Suprapubic skin (tissue), 4 donors: ENCODE measurements at places on chromosomes 5 and 9.
A peak's percentile ranks its signal among the peaks of the same experiment; 100 is the strongest.

GRCh38 chr9:137173796-137174664, 2.2 kb upstream of the TMEM210 start:
- H3K27me3 ChIP-seq: peaks cover 40% of the 10 kb centered on the region
- H3K4me3 ChIP-seq: no peak overlapping the region
- H3K4me1 ChIP-seq: peaks cover 44% of the 10 kb centered on the region

DNA sequence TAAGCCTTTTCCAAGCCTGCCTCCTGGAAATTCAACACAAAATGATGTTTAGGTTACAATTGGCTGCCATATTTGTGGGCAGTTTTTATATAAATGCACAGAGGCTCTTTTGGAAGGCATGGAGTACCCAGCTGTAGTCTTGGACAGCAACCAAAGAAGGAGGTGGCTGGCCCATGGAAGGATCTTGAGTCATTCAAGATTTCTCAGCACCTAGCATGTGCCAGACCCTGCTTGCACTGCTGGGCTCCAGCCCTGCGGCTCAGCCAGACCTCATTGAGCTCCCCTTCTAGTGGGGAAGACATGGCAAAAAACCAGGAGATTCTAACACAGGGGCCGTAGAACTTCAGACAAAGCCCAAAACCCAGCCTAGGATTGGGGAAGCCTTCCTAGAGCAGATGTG, 22.1 kb downstream of the JADE2 start:
- no peak for DNase-seq
- H3K4me1 ChIP-seq: peaks cover 61% of the 10 kb centered on the region
- peaks cover 56% of the 10 kb centered on the region for H3K36me3 ChIP-seq
- no peak overlapping the region for H3K4me3 ChIP-seq
- no peaks in the 10 kb centered on the region for H3K27me3 ChIP-seq
- no peak overlapping the region for H3K27ac ChIP-seq

DNA sequence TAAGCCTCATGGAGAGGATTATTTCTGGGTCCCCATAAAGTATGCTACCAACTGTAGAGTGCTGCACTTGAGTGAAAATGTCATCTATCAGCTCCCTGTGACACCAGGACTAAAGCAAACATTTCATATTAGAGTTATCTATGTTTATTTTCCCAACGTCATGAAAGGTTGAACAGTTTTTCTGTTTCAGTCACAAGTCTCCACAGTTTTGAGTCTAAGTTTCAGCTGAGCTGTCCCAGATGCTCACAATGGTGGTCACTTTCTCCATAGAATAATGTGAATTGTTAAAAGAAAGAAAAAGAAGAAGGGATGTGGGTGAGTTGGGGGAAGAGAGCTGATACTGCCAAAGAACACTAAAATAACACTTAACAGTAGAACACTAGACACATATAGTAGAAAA, 126.3 kb upstream of the C9orf72 start:
- H3K4me3 ChIP-seq: no peak overlapping the region
- DNase-seq: no peak
- no peaks in the 10 kb centered on the region for H3K36me3 ChIP-seq
- H3K27me3 ChIP-seq: no peaks in the 10 kb centered on the region
- no peak overlapping the region for H3K27ac ChIP-seq

DNA sequence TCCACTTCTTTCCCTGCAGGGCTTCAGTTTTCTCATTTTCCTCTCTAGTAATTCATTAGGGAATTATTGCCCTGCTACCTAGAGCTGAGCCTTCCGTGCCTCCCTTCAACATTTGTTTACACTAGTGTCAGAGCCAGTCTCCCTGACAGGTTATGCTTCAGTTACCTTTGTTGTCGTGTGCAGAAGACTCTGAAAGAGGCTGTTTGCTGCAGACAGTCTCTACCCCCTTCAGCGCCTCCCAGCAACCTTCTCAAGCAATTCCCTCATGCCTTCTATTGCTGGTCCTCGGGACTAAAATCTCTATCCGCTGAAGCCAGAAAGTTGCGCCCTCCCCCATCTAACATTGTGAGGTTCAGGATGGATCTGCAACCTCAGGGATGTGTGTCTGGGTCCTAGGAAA, 12.8 kb downstream of the RALGPS1 start:
- H3K4me3 ChIP-seq: no peak overlapping the region
- no peak overlapping the region for H3K27ac ChIP-seq
- no peak for DNase-seq
- H3K27me3 ChIP-seq: no peaks in the 10 kb centered on the region
- no peaks in the 10 kb centered on the region for H3K36me3 ChIP-seq

DNA sequence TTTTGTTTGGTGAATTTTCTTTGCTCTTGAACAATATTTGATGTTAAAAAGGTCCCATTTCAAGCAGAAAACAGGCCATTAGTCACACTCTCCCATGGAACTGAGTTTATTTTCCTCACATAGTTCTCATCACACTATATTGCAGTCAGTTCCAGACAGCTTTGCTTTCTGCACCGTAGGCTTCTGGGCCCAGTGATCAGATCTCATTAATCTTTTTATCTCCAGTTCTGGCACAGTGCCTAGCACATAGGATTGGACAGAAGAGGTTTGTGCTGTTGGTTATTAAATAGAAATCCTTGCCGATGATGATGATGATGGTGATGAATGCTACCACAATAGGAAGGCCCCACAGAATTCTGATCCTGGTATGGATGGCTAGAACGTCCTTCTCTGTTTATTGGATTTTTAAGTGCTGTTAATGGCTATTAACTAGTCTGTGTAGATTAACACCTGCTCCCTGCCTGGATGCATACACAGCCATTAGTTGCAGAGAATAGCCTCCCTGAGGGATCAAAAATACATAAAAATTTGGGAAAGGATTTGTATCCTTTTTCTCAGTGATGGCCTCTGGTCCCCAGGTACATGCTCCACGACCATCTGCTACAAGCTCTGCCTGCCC, 52.0 kb upstream of the NTRK2 start:
- no peaks in the 10 kb centered on the region for H3K27me3 ChIP-seq
- no peak overlapping the region for H3K27ac ChIP-seq
- no peak overlapping the region for H3K4me3 ChIP-seq
- no peak for DNase-seq

DNA sequence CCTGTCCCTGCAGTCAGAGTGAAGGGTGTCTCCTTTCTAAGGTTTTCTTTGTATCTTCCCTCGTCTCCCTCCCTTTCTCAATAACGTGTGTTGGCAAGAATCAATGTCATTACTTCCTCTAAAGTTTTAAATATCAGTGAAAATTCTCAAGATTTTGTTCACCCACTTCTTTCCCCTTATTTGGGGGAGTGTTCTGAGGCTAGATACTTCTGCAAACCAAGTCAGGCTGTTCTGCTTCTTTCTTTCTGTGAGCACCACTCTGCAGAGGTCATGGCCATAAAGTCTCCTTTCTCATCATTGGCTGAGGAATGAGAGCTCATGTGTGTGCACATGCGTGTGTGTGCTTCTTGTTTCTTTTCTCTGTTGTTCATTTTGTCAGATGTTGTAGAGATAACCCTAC, 26.6 kb upstream of the SPATA31C2 start:
- DNase-seq: no peak
- H3K36me3 ChIP-seq: no peaks in the 10 kb centered on the region
- no peaks in the 10 kb centered on the region for H3K27me3 ChIP-seq
- no peak overlapping the region for H3K27ac ChIP-seq

GRCh38 chr9:135978642-135979546, 17.7 kb upstream of the UBAC1 start:
- no peak overlapping the region for H3K4me3 ChIP-seq
- H3K36me3 ChIP-seq: no peaks in the 10 kb centered on the region
- peaks cover 11% of the 10 kb centered on the region for H3K4me1 ChIP-seq
- DNase-seq: no peak
- H3K27ac ChIP-seq: no peak overlapping the region

- H3K27ac ChIP-seq: no peak overlapping the region
- H3K4me1 ChIP-seq: no peaks in the 10 kb centered on the region
- no peak for DNase-seq
- H3K36me3 ChIP-seq: no peaks in the 10 kb centered on the region
- no peak overlapping the region for H3K4me3 ChIP-seq
- peaks cover 8% of the 10 kb centered on the region for H3K27me3 ChIP-seq
These were observed 219.9 kb upstream of the NFIL3 start for GRCh38 chr9:91643481-91644077.

DNA sequence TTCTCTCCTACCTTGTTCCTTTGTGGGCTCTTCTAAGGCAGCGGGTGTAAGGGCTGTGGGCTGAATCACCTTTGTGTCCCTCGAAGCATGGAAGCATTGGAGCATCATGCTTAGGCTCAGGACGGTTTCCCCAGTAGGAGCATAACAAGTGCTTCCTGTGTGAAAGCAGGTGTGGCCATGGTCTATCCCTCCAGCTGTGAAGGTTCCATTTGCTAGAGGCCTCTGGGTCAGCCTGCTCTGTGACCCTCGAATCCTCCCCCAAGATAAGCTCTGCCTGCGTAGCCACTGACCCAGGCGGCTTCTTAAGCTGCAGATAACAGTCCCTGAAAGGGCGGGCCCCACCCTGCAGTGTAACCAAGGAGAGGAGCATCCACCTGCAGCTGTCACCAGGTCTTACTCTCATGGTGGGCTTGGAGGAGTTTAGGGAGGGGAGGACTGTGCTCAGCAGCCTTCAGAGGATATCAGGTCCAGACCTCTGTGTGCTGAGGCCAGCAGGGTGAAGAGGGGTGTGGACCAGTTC, 8.4 kb upstream of the NDST1 start:
- H3K4me3 ChIP-seq: no peak overlapping the region
- H3K36me3 ChIP-seq: no peaks in the 10 kb centered on the region
- peaks cover 86% of the 10 kb centered on the region for H3K4me1 ChIP-seq

DNA sequence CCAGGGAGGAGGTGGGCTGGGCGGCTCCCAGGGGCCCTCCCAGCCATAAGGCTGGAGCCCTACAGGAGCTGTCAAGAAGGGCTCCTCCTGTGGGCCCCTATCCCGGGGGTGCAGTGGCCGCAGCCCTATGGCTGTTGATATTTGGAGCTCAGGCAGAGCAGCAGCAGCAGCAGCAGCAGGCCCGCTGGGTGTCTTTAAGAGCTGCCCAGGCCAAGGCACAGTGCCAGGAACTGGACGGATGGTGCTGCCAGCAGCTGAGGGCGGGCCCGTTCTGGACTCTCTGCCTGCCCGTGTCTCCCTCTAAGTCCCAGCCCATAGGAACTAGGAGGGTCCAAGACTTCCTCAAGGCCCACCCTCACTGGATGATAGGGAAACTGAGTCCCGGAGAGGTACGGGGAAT, 3.6 kb downstream of the AK1 start:
- peak overlapping the region; percentile 17 for H3K27ac ChIP-seq
- no peak for DNase-seq
- peaks cover 53% of the 10 kb centered on the region for H3K4me1 ChIP-seq
- H3K36me3 ChIP-seq: peaks cover 11% of the 10 kb centered on the region

DNA sequence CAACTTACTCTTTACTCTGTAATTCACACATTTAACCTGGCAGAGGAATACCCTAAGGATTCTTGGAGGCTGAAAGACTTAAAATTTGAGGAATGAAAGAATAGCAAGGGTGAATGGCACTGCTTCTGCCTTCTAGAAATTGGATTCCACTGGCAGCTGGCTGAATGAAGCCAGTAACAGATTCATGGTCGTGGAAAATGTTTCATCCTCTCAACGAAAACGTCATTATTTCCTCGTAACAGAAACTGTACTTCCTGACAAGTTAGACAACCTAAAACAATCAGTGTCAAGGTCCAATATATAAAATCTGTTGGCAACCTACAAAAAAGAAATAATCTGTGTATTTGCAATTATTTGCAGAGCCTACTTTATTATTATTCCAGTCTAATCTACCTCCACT, 39.7 kb downstream of the BNC2 start:
- peaks cover 14% of the 10 kb centered on the region for H3K4me1 ChIP-seq
- H3K4me3 ChIP-seq: no peak overlapping the region
- no peaks in the 10 kb centered on the region for H3K36me3 ChIP-seq
- no peak overlapping the region for H3K27ac ChIP-seq
- H3K27me3 ChIP-seq: no peaks in the 10 kb centered on the region
- DNase-seq: no peak

- H3K36me3 ChIP-seq: no peaks in the 10 kb centered on the region
- no peak for DNase-seq
- H3K27ac ChIP-seq: no peak overlapping the region
- H3K27me3 ChIP-seq: no peaks in the 10 kb centered on the region
- no peaks in the 10 kb centered on the region for H3K4me1 ChIP-seq
These were observed 159.8 kb upstream of the GAS1 start for GRCh38 chr9:87107072-87107471.

DNA sequence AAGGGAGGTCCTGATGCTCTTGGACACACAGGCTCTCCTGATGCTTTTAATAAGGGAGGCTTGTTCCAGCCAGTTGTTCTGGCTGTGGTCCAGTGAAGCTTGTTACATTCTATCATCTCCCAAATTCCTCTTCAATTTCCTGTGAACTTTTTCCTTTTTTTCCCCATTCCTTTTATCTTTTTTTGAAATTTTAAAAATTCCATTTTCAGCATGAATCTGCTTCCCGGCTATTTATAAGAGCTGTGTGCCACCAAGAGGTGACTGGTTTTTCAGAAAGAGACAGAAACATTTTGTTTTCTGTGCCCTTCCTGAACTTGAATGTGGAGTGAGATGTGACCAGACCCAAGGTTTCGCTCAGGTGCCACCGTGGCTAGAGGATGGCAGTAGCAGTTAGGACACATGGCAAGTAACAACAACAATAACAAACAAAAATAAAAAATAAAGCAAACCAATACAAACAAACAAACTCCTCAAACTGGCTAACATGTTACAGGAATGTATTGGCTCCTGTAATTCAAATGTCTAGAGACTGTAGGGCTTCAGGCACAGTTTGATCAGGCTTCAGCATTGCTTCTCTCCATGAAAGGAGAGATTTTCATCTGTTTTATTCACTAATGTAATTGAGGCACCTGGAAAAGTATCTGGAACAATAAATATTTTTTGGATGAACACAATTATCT, 121.1 kb downstream of the BOD1 start:
- H3K36me3 ChIP-seq: no peaks in the 10 kb centered on the region
- peaks cover 19% of the 10 kb centered on the region for H3K4me1 ChIP-seq
- peaks cover 14% of the 10 kb centered on the region for H3K27me3 ChIP-seq
- no peak overlapping the region for H3K4me3 ChIP-seq
- peak overlapping the region; percentile 66 for H3K27ac ChIP-seq
- DNase-seq: no peak

GRCh38 chr9:111959468-111960359, 63.1 kb downstream of the UGCG start:
- peak; percentile 79 for DNase-seq
- peaks cover 21% of the 10 kb centered on the region for H3K4me1 ChIP-seq
- H3K36me3 ChIP-seq: no peaks in the 10 kb centered on the region

DNA sequence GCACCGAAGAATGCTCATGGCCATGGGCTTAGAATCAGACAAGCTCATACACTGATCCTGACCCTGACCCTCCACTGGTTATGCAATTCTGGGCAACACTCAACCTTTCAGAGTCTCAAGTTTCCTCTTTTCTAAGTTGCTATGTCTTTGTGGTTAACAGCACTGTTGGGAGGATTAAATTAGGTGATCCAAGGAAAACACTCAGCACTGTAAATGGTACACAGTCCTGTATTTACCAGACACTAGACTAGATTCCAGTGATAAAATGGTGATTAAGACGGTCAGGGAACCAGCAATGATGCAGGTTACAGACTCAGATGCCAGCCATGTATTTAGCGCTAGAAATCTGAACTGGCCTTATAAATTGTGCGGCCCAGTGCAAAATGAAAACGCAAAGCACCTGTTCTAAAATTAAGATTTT, 8.1 kb downstream of the ARL15 start:
- peaks cover 17% of the 10 kb centered on the region for H3K4me1 ChIP-seq
- no peaks in the 10 kb centered on the region for H3K36me3 ChIP-seq
- no peak overlapping the region for H3K4me3 ChIP-seq
- H3K27ac ChIP-seq: no peak overlapping the region

GRCh38 chr5:172902497-172903472, 56.4 kb upstream of the RPL26L1 start:
- H3K4me3 ChIP-seq: no peak overlapping the region
- H3K27ac ChIP-seq: peak overlapping the region; percentile 94
- no peaks in the 10 kb centered on the region for H3K36me3 ChIP-seq
- peaks cover 86% of the 10 kb centered on the region for H3K4me1 ChIP-seq
- DNase-seq: no peak
